NCI-H446 treated with DMSO at 0.1 percent for 48 hours (cell line): ENCODE measurements at places on chromosomes 3 and 15.

GRCh38 chr15:32959077-32959476, 235.4 kb downstream of the FMN1 start:
- no peak for DNase-seq

- DNase-seq: no peak
These were observed at the start of gene NRROS for GRCh38 chr3:196639483-196640296. Gene NRROS (plus strand): TSS chr3:196639694. CDS start chr3:196654540, 14,846 bp downstream.

DNA sequence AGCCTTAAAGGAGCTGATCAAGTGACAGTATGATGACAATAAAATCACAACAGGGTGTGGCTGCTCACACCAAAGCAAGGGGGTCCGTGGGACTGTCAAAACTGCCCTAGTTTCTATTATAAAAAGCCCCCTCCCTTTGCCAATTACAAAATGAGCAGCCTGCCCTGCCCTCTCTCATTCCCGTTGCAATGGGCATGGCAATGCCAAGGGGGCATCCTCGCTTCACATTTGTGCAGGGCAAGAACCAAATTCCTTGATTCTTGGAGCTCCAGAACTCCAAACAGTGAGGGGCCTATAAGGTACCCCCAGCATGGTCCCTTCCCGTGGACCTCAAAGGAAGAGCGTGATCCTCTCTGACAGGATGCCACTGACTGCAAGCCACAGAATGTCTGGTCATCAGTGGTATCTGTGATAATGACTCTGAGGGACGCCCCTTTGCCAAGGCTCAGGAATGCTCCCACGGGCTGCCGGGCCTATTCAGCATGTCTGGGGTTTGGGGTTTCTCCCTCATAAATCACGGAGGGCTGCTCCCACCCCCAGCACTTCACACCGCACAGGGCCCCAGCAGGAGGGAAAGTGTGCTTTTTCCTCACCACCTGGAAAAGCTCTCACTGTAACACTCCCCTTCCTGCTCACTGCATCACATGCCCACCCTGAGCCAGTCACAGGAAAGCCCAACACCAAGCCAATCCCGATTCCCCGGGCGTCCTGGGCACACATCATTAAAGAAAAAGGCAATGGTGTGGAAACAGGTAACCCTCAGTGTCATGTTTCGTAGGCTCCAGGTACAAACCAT, 105.1 kb upstream of the TRPM1 start:
- DNase-seq: no peak

DNA sequence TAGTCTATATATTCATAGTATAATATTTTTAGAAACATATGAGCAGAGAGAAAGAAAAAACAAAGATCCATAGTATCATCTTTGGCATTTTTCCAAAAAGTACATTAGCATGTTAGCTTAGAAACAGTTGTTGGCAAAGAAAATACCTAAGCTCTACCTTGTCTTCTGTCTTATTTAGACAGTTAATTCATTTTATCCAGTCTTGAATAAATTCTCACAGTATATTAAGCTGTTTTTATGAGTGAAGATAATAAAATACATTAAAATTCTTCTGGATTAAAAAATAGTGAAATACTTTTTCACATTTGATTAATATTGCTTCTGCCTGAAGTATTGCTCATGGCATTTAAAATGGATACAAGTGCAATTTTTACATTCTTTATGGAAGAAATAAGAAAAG, 145.2 kb downstream of the ZIC1 start:
- DNase-seq: no peak

- DNase-seq: no peak
These were observed 797.5 kb downstream of the AGBL1 start for GRCh38 chr15:86877171-86877631.

DNA sequence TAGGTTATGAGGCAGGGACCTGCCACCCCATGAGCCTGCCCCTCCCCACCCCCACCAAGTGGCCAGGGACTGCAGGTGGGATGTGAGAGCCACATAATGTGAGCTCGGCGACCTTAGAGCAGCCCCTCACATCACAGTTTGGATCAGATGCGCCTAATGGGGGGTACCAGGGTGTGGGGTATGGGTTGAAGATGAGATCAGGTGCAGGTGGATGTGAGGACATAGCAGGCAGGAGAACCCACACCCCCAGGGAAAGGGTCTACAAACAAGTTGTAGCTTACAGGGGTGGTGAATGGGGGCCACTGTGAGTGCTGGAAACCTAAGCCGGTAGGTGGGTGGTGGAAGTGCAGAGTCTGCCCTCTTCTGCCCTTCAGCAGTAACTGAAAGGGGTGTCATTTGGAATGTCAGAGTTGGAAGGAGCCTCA, 94.0 kb downstream of the CORO2B start:
- peak; percentile 40 for DNase-seq

- no peak for DNase-seq
These were observed 74.4 kb upstream of the KLF13 start for GRCh38 chr15:31252171-31252785.

- no peak for DNase-seq
These were observed 110.4 kb downstream of the IL12A start for GRCh38 chr3:160098926-160099626.
